ENCODE measurements at places on chromosomes 7 and 10.

- DNase-seq = no peak
Measured at GRCh38 chr7:897086-897485, 20.7 kb downstream of the GET4 start.

GRCh38 chr10:86255405-86256251, 111.0 kb downstream of the GRID1 start:
- no peak for DNase-seq

DNA sequence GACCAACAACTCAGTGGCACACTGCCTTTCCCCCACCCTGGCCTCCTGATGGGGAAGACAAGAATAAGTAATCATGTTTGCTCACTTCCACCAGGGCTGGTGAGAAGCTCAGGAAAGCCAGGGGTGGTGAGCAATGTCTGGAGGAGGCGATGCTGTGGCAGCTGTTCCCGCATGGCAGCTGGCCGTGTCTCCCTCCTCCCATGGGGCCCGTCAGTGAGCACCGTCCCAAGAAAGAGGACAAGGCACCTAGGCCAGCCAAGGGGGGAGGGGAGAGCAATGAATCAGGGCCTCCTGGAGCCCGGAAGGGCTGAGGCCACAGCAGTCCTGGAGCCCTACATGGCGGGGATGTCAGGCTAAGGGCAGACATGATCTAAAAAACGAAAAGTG, 69.2 kb upstream of the INSIG1 start:
- DNase-seq = no peak

- DNase-seq = no peak
Measured at GRCh38 chr10:101935431-101935830, 91.8 kb upstream of the KCNIP2 start.

DNA sequence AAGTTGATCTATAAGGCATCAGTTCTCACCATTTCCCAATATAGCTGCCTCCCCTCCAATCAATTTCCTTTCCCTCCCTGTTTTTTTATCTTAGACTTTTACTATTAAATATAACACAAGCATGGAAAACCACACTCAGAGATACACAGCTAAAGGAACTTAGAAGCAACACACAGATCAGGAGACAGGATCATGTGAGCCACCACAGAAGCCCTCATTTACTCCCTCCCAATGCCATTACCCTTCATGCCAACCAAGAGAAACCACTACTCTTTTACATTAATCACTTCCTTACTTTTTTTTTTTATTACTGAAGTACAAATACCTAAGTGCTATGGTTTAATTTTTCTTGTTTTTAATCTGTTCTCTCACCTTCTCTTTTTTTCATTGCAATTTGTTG, 33.0 kb downstream of the COG5 start:
- DNase-seq = no peak

DNA sequence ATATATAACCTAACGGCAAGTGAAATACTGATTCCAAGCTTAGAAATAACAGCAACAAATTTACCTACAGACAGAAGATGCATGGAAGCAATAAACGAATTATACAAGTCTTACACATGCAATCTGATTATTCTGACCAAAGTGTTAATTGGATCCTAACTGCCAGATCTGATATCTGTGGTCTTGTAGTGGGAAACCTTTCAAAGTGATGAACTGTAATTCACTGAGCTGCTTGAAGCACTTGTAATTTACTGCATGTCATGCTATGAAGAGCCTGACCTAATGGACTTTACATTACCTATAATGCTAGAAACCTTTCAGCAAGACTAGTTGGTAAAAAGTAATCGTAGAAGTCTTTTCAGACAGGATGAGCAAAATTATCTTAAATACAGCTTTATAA, 205.6 kb downstream of the FOXP2 start:
- no peak for DNase-seq

DNA sequence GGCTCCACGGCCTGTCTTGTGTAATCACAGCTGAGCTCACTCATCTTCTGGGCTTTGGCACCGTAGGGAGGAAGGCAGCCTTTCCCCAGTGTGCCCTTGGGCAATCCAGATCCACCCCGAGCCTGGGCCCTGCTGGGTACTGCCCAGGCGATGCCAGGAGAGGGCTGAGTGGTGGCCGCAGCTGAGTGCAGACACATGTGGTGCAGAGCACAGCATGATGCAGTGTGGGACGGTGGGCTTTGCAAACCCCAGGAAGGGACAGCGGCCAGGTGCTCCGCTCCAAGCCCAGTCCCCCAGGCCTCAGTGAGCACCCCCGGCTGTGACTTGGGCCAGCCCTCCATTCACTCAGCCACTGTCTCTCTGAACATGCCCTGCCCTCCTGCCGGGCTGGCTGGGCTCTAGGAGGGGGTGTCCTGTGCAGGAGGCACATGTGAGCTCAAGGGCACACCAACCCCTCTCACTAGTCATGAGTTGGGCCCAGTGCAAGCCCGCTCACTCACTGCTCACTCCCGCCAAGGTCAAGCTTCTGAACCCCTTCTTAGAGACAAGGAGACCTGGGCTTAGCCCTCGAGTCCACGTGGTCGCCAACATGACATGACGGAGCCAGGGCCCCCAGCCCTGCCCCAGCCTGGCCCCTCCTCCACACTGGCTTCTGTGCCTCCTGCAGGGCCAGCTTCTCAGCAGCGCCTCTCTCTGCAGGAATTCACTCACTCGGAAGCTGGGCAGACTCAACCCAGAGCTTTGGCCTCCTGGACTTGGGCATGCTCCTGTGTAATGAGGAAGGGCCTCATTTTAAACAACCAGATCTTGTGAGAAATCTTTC, 77.5 kb upstream of the INSIG1 start:
- DNase-seq = no peak

- DNase-seq = no peak
Measured at GRCh38 chr7:130996833-130997231, 262.8 kb upstream of the KLF14 start.

- no peak for DNase-seq
Measured at GRCh38 chr10:18066947-18067346, 73.3 kb upstream of the CACNB2 start.

GRCh38 chr7:148625342-148625741, 34.8 kb downstream of the C7orf33 start:
- DNase-seq = no peak

DNA sequence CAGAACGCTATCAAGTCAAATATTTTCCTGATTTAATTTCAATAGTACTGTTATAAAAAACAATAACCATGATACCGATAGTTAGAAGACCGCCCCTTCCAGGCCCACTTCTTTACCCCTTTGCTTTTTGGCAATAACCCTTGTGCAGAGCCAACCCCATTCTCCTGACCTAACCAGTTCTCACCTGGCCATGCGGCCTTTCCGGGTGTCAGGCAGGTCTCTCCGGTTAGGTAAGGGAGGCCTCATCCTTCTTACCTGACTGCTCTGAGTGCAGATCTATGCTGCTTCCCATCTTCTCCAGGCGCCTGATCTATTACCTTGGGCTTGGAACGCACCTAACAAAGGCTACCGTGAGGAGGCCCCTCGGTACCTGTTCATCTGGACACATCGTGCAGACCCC, 26.6 kb downstream of the ZMIZ1 start:
- no peak for DNase-seq

GRCh38 chr10:33703501-33704213, 369.2 kb upstream of the NRP1 start:
- peak; percentile 51 for DNase-seq

DNA sequence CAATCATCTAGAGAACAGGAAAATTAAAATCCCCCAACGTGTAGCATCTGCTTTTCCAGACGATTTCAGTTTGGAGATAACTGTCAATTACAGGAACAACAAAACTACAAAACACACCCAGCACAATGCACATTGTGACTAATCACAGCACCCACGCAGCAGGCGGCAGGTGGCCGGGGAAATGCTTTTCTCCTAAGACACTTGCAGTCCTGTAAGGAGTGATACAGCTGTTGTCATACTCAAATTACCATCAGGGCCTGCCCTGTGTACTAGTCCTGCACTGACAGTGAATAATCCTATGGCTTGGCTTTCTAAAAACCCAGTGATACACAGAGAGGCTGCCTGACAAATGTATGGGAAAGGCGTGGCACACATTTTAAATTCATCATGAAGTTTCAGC, 37.8 kb downstream of the COBL start:
- no peak for DNase-seq

- DNase-seq = no peak
Measured at GRCh38 chr10:52979295-52979990, 206.9 kb upstream of the MBL2 start.

GRCh38 chr10:71517298-71518169, 120.8 kb downstream of the CDH23 start:
- no peak for DNase-seq

DNA sequence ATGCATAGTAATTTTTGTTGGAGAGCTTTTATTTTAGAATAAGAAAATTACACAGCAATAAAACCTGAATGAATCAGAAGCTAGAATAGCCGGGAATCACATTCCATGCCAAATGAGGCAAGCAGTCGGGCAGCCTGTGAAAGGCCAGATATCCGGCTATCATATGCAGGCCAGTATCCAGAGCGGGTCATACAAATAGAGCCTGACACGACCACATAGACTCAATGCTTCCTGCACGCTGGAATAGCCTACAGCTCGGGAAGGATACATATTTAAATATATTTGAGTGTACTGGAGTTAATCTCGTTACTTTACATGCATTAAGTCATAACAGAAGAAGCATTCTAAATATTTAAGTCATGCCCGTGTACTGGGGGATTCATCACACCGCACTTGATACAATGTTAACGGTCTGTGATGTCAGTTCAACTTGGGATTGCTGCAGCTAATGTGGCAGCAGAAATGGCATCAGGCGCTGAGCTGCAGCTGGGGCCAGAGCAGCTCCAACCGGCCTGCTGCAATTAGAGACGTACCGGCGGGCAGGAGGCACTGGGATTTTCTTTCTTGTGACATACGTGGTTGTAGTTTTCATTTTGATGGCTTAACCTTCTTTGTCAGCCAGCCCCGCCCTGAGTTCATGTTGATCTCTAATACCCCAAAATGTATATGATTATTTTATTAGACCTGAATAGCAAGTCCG, 112.0 kb downstream of the EBF3 start:
- DNase-seq = no peak

GRCh38 chr10:6738112-6738768, 158.2 kb upstream of the PRKCQ start:
- peak; percentile 29 for DNase-seq

DNA sequence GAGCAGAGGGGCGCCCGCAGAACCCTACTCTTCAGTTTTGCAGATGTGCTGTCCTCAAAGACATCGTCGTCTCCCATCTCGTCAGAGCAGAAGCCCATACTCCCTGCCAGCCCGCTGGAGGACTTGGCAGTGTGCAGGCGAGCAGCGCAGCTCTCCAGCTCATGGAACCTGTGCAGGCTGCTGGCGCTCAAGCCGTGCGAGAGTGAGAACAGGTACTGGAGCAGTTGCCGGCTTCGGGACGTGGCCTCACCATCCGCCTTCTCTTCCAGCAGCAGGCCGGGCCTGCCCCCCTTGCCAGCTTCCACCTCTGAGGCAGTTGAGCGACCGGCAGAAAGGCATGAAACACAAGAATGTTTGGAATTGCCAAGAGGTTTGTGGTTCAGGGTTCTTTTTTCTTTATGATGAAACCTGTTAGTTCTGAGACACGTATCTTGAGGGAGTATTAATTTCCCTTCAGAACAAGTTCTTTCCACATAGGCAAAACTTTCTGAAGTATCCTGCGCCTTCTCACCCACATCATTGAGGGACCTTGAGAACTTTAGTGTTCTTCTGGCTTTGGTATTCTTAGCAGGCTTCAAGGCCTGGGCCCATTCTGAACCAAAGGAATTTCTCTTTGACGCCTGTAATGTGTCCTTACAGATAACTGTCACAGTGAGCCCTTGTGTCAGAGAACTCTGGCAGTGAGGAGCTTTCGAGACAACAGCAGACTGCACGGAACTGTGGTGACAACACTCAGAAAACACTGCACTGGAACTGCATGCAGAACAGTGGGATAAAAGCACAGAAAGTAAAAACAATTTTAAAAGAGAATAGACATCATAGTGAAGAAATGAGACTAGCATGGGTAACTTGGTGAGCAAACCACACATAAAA, 89.5 kb downstream of the ALOX5 start:
- no peak for DNase-seq

DNA sequence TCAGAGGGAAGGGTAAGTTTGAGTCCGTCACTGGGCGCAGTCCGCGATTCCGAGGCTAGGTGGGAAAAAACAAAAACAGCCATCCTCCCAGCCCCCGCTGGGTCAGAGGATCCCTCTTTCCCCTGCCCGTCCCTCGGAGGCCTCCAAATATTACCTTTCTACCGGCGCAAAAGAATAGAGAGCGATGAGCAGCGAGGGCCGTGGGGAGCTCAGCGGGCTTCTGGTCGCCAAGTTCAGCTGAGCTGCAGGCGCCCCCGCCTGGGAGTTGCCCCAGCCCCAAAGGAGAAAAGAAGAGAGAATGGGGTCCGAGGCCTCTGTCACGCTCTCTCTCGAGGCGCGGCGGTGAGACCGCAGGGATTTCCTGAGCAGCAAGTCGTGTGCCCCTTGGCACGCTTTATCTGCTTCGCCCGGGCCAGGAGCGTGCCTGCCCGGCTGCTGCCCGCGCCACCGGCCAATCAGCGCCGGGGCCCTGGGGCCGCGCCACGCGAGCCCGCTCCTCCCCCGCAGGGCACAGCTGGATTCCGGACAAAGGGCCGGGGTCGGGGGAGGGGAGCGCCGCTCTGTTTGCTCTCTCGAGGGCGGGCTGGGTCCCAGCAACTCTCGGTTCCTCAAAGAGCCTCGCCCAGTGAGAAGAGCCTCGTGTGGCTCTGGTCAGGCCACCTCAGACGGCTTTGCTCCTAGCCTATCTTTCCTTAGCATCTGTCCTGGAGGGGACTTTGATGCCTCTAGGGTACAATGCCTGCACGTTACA, at the start of gene NEUROG3:
Gene NEUROG3 (minus strand): TSS at position 367 of the 751 bp plus-strand sequence. CDS start 379 bp downstream, outside the sequence.
- DNase-seq = no peak

- no peak for DNase-seq
Measured at GRCh38 chr7:45202625-45203024, 45.0 kb downstream of the RAMP3 start.

DNA sequence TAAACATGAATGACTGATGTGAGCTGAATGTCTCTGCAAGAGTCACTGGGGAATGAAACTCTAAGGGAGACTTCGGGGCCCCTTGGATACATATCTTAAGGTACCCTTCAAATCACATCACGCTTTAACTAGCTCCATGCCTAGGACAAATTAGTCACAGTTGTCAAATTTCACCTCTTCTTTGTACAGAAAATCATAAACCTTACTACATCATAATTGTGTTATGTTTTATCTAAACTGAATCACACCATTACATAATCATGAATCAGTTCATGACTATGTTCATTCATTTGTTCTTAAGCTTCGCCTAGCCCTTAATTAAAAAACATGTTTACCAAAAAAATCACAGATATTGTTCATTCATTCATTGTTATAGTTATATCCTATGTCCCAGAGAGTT, 2.1 kb upstream of the SLC13A1 start:
- DNase-seq = no peak

GRCh38 chr7:129122751-129123509, 21.6 kb upstream of the TSPAN33 start:
- DNase-seq = no peak

DNA sequence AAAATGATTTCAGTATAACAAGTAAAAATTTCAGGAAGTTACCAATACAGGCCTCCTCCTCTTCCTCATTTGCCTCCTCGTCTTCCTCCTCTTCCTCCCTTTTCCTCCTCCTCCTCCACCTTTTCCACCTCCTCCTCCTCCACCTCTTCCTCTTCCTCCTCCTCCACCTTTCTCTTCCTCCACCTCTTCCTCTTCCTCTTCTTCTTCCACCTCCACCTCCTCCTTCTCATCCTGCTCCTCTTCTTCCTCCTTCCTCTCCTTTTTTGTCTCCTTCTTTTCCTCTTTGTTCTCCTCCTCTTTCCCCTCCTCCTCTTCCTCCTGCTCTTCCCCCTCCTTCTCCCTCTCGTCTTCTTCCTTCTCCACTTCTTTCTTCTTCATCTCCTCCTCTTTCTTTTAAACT, 94.4 kb upstream of the SFMBT2 start:
- DNase-seq = no peak

GRCh38 chr7:1562116-1562515, 6.1 kb upstream of the TMEM184A start:
- DNase-seq = no peak

All from GM04503 (cell line).